ENCODE measurements at places on chromosomes 1 and 21. TPM values are rescaled to one million over a fixed set of nuclear protein-coding genes. Genes with fewer than 3 reads are reported as not detected.

Gene MCOLN2
- 1.1 TPM for total RNA-seq

Gene TRAF3IP3
- not detected for total RNA-seq

Gene AMY2A
- not detected for total RNA-seq

Gene GPR161
- 5.8 TPM for total RNA-seq

Gene ITGB2
- 0.68 TPM for total RNA-seq

Data from nasal cavity respiratory epithelium epithelial cell of viscerocranial mucosa (primary cell).